Activated CD4-positive, CD25-positive, alpha-beta regulatory T cell treated with anti-CD3 and anti-CD28 coated beads, Interleukin-2, amount 50 U/mL, for 72 hours (primary cell): ENCODE measurements at places on chromosomes 16 and 17.
A peak's percentile ranks its signal among the peaks of the same experiment; 100 is the strongest.

GRCh38 chr17:61431594-61432311 is 20.5 kb upstream of the TBX4 start:
- no peak for DNase-seq

DNA sequence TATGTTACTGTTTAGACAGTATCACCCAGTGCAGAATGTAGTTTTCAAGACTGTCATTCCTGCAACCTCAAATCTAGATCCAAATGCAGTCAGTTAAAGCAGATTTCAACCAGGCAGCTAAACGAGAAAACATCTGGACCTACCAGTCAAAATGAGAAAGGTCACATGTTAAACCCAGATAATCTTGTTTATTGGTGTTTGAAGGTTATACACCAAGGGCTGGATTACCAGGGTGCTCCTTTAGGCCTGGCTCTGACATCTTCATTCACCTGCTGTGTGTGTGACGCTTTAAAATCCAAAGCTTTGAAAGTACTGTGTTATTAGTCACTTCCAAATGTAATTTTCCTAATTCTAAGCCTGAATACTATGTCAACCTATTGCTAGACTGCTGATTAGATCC is 54.9 kb downstream of the IKZF3 start:
- no peak for DNase-seq

DNA sequence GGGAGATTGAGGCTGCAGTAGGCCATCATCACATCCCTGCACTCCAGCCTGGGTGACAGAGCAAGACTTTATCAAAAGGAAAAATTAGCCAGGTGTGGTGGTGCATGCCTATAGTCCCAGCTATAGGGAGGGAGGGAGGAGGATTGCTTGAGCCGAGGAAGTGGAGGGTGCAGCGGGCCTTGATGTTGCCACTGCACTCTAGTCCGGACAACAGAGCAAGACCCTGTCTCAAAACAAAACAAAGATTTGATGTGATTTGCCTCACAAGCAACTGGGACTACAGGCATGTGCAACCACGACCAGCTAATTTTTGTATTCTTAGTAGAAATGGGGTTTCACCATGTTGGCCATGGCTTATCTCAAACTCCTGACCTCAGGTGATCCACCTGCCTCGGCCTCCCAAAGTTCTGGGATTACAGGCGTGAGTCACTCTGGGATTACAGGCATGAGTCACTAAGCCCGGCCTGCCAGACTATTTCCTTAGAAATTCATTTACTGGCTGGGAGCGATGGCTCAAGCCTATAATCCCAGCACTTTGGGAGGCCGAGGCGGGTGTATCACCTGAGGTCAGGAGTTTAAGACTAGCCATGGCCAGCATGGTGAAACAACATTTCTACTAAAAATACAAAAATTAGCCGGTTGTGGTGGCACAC is 11.5 kb downstream of the UBE2G1 start:
- DNase-seq, result no peak

- no peak for DNase-seq
Measured at GRCh38 chr16:12304861-12305596, 328.5 kb downstream of the SNX29 start.

DNA sequence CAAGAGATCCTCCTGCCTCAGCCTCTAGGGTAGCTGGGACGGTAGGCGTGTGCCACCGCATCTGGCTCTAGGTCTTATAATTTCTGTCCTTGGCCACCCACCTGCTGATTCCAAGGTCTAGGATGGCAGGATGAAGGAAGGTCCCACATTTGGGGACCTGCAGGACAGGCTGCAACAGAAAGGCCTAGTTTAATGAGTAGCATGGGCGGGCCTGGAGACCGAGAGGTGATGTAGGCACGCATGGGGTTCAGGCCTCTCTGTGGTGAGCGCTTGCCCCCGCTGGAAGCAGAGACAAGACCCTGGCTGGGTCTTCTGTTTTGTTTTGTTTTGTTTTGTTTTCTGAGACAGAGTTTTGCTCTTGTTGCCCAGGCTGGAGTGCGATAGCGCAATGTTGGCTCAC is 33.7 kb downstream of the TMEM235 start:
- DNase-seq, result no peak

DNA sequence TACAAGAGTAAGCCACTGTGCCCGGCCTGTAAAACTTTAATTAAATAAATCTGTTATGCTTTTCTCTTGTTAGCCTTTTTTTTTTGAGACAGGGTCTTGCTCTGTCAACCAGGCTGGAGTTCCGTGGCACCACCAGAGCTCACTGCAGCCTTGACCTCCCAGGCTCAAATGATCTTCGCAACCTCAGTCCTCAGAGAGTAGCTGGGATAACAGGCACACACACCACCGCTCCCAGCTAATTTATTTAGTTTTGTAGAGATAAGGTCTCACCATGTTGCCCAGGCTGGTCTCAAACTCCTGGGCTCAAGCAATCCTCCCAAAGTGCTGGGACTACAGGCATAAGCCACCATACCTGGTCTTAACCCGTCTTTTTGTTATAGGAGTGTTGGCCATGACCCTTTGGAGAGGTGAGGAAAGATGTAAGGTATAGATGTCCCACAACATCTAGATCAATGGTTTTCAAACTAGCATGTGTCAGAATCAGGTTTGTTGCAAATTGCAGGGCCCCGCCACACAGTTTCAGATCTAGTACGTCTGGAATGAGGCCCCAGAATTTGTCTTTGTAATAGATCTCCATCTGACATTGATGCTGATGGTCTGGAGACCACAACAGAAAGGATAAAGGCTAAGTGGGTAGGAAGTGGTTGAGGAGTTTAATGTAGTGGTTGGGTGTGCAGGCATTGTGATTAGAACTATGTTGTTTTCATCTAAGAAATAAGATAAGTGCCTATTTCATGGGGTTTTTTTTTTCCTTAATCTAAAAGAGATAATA is 4.3 kb upstream of the GGA2 start:
- no peak for DNase-seq

DNA sequence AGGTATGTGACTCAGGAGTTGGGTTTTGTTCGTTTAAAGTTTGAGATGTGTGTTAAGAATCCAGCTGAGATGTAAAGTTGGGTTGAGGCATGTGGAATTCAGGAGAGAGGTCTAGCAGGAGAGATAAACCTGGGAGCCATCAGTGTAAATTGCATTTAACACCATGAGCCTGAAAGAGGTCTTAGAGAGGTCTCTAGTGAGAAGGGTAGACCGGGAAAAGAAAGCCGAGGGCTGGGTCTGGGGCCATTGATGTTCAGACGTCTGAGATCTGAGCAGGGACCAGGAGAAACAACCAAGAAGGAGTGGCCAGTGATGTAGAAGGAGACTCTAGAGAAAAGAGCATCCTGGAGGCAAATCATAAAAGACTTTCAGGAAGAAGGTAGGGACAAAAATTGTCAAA is 44.1 kb upstream of the PIRT start:
- DNase-seq, result no peak

DNA sequence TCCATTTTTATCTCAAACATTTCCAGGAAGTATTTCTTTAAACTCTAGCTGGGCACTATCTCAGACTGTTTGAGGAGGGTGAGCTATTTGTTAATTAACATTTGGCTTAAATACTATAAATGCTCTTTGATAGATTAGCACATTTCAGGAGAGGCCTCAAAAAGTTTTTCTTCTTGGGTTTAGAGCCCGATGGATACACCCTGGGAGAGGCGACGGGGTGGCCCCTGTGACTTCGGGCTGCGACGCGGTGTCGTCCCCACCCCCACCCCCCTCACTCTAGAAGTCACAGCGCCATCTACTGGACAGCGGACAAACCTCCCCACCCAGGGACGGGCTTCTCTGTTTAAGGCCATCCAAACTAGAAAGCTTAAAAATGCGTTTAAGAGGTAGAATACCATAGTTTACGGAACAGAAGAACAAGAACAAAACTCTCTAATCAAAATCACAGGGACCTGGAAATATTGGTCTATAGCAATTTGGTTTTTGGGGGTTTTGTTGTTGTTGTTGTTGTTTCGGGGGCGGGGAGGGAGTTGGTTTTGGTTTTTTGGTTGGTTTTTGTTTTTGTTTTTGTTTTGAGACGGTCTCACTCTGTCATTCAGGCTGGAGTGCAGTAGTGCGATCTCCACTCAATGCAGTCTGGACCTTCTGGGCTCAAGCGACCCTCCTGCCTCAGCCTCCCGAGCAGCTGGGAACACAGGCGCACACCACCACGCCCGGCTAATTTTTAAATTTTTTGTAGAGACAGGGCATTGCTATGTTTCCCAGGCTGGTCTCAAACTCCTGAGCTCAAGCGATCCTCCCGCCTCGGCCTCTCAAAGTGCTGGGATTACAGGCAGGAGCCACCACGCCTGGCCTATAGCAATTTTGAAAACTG is 254.4 kb downstream of the C16orf95 start:
- peak; percentile 55 for DNase-seq

GRCh38 chr17:80191865-80192661 is 22.2 kb downstream of the CARD14 start:
- no peak for DNase-seq

GRCh38 chr17:15349119-15349518 is 7.7 kb upstream of the TEKT3 start:
- DNase-seq, result no peak

- no peak for DNase-seq
Measured at GRCh38 chr16:30368122-30368791, 2.0 kb downstream of the TBC1D10B start.

DNA sequence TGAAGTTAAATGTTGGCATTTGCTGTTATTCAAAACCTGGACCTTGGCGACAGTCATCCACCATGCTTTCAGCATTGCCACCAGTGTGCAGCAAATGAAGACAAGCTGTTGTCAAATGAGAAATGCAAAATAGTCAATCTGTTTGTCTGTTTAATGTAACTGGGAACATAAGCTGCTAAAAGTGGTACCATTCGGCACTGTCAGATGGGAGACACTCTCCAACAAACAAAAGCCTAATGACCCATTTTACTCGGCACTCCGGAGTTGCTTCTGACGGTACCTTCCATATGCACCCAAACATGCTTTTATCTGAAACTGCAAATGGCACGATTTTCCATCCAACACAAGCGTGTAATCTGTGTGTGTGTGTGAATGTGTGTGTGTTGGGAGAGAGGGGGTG is 297.8 kb downstream of the MAF start:
- DNase-seq, result no peak

GRCh38 chr17:17176341-17176740 is 29.8 kb downstream of the PLD6 start:
- no peak for DNase-seq

- no peak for DNase-seq
Measured at GRCh38 chr17:20187049-20187448, 177.9 kb downstream of the SPECC1 start.

GRCh38 chr17:16920628-16921020 is 51.3 kb downstream of the TNFRSF13B start:
- no peak for DNase-seq

GRCh38 chr17:77869665-77870132 is 88.8 kb upstream of the TNRC6C start:
- DNase-seq, result no peak

GRCh38 chr16:87789437-87790291 is 23.9 kb upstream of the KLHDC4 start:
- DNase-seq, result no peak

GRCh38 chr17:48492401-48493298 is 38.2 kb downstream of the HOXB1 start:
- DNase-seq, result peak; percentile 72

DNA sequence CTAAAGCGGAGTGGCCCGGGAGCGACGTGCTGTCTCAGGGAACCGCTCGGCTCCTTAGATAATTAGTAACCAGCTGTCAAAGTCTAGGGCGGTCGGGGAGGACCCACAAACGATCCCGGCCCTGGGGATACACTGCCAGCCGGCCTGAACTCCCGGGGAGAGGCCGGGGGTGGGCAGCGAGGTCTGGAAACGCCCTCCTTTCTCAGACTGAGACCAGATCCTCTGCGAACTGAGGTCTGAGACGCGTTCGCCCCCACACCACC is 1.3 kb downstream of the HNF1B start:
- no peak for DNase-seq

GRCh38 chr16:51708861-51709260 is 557.8 kb upstream of the SALL1 start:
- DNase-seq, result no peak

GRCh38 chr16:27650073-27650701 is 100.2 kb downstream of the KATNIP start:
- DNase-seq, result no peak

DNA sequence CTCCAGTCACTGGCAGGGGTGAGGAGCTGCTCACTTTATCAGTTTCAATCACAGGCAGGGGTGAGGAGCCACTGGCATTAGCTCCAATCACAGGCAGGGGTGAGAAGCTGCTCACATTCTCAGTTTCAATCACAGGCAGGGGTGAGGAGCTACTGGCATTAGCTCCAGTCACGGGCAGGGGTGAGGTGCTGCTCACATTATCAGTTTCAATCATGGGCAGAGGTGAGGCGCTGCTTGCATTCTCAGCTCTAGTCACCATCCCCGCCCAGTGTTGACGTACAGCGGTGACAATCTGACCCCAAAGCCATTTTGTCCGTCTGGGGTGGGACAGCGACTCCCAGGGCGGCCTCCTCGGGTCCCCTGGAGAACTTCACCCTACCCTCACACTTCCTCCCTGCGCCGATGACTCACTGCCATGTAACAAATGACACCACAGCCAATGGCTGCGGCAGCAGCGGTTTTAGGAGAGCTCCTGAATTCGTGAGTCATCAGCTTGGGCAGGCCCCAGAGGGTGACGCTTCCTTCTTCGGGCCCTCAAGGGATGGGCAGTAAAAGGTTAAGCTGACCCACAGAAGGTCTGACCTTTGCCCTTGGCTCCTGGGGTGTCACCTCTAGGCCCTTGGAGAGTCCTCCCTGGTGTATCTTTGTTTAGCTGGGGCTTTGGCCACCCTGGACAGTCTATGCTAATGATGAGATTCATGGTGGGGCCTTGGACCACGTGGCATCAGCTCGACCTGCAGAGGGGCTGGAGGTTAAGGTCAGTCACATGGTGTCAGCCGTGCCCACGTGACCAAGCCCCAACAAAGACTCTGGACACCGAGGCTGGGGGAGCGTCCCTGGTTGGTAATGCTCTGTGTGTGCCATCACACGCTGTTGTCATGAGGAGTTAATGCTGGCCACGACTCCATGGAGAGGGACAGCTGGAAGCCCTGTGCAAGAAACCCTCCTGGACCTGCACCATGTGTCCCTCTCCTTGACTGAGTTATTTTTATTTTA is 171.7 kb downstream of the C16orf95 start:
- no peak for DNase-seq

- DNase-seq, result no peak
Measured at GRCh38 chr17:17236295-17237025, 508 bp downstream of the FLCN start.

- DNase-seq, result no peak
Measured at GRCh38 chr16:88064011-88064888, 113.0 kb downstream of the BANP start.

- no peak for DNase-seq
Measured at GRCh38 chr16:56684256-56684925, 2.1 kb downstream of the MT1X start.

- no peak for DNase-seq
Measured at GRCh38 chr17:632560-632959, 82.1 kb downstream of the VPS53 start.

- DNase-seq, result no peak
Measured at GRCh38 chr16:56310690-56311089, 114.7 kb downstream of the AMFR start.

GRCh38 chr16:70589998-70590471 is 56.3 kb upstream of the IL34 start:
- DNase-seq, result no peak

- DNase-seq, result no peak
Measured at GRCh38 chr17:78438694-78439325, 60.4 kb downstream of the PGS1 start.

- peak; percentile 76 for DNase-seq
Measured at GRCh38 chr17:10327640-10328039, 45.2 kb downstream of the MYH13 start.

- DNase-seq, result no peak
Measured at GRCh38 chr17:11559601-11560000, 38.7 kb upstream of the DNAH9 start.

GRCh38 chr17:12250973-12251372 is 230.3 kb downstream of the MAP2K4 start:
- no peak for DNase-seq
